ENCODE measurements at places on chromosomes 16 and 17.

GRCh38 chr16:70460737-70461261, 6.4 kb downstream of the FCSK start:
- no peak for DNase-seq

- no peak for DNase-seq
Measured at GRCh38 chr16:49602976-49603310, 229.3 kb downstream of the C16orf78 start.

- DNase-seq: peak; percentile 63
Measured at GRCh38 chr16:48054881-48055601, 100.8 kb downstream of the ABCC12 start.

DNA sequence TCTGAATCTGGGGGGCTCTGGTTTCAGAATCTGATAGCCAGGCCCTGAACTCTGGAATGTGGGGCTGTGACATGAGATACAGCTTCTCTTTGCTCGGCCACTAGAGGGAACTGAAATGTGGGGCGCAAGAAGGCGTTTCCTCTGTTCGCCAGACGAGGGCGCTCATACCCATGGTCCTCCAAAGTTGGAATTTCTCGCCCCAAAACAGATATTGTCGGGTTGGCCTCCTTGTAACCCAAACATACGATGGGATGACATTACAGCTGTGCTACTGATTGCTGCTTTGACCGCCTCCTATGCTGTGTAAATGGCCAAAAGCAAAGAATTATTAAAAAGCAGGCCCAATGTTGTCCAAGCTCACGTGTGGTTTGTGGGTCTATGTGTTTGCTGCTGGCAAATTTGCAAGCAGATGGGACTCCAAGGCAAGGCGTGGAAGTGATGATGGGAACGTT, 13.1 kb upstream of the MSI2 start:
- DNase-seq: peak; percentile 84

GRCh38 chr16:76705892-76706291, 428.7 kb downstream of the CNTNAP4 start:
- DNase-seq: no peak

DNA sequence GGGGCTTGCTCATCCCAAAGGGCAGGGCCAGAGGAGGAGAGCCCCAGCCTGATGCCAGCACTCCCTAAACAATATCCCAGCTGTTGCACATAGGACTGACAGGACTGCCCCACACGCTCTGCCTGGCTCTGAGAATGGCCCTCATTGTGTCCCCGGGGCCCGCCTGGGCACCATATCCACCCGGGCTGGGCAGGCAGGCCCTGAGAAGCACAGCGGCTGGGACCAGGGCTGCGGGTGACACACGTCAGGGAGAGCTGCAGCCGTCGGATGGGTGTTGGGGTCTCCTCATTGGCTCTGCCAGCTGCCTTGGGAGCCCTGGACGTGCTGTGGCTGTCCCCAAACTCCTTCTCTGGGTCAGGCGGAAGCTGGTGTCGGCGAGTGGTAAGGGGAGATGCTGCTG, 4.2 kb downstream of the BCAR1 start:
- DNase-seq: no peak

GRCh38 chr16:89031715-89032659, 55.0 kb upstream of the CBFA2T3 start:
- no peak for DNase-seq

GRCh38 chr17:42276359-42276608, at the start of gene STAT5B:
STAT5B (minus strand) TSS chr17:42276391; CDS start chr17:42232127, 44,264 bp downstream.
- peak; percentile 85 for DNase-seq

GRCh38 chr17:34416116-34416515, 53.1 kb upstream of the CCL1 start:
- DNase-seq: no peak

DNA sequence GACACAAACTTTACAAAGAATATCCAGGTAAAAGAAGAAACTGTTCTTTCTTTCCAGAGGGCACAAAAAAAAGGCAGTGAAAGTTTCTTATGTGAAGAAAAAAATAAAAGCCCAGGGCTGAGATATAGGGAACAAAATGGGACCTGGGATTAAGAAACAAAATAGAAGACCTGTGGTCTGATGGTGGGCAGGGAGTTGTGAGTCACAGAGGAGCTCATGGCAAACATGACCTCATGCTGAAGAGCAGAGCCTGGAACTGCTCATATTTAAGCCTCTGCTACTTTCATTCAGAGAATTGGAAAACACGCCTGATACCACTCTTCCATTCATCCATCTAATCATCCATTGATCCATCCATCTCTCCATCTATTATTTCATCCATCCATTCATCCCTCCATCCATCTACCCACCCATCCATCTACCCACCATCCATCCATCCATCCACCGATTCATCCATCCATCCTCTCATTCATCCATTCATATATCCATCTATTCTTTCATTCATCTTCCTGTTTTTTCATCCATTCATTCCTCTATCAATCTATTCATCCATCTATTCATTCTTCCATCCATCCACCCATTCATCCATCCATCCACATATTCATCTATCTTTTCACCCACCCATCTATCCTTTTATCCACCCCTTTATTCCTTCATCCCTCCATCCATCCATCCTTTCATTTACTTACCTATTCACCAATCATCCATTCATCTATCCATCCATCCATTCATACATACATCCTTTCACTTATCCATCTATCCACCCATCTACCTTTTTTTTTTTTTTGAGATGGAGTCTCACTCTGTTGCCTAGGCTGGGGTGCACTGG, 30.0 kb downstream of the WFDC1 start:
- no peak for DNase-seq

DNA sequence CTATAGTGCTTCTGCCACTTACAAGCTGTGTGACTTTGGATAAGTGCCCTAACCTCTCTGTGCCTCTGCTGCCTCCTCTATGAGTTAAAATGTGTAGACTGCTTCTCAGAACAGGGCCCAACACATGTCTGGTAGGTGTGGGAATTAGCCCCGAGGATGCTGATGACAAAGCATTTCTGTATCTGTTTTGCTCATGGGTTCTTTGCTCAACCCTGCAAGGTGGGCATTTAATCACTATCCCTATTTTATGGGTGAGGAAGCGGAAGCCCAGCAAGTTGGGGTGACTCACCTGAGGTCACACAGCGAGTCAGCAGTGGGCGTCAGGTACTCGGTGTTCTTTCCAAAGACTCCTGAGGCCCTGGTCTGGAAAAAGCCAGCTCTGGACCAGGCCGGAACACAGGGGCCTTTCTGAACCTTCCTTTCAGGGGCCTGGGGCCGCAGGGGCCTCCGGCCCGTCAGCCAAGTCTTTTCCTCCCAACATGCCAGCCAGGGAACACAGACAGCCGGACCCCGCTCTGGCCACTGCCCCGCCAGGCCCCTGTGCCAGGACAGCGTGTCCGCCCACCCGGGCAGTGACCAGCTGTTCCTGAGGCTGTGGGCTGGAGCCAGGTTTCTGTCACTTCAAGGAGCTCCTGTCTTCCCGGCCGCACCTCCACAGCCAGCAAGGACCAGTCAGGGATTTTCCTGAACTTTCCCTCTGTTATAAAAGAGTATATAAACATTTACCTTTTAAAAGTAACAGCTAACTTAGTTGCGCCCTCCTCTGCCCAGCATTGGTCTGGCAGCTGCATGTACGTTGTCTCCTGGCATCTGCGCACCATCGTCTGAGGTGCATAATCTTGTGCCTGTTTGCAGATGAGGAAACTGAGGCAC, 62.5 kb downstream of the SREBF1 start:
- DNase-seq: peak; percentile 78

DNA sequence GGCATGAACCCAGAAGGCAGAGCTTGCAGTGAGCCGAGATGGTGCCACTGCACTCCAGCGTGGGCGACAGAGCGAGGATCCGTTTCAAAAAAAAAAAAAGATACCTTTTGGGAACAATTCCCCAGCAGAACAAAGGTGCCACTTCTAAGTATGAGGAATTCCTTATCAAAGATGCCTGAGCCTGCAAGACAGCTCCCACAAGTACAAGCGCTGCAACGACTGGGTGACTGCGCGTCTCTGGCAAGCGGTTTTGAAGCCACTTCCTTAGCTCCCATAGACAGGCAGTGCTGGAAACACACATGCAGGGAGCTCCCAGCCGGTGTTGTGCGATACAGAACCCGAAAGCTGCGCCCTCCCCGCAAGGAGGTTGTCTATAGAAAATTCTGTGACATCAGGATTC, 60.5 kb downstream of the ADCY9 start:
- no peak for DNase-seq

DNA sequence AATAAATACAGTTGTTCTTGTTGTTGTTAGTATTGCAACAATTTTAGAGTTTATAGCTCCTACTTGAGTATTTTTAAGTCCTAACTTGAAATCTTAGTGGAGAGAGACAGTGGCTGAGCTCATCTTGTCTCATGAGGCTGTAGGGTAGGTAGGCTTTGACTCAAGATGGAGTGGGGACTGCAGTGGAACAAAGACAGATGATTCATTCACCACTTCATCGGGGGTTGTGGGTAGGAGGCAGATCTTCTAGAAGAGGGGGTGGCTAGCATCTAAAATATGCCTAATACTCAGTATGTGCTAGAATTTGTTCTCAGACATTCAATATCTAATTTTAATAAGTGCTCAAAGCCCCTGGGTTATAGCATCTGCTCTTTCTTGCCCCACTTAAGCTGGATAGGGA, 13.1 kb upstream of the MMD start:
- DNase-seq: no peak

- DNase-seq: peak; percentile 9
Measured at GRCh38 chr17:14098246-14098645, 28.9 kb downstream of the COX10 start.

GRCh38 chr17:31506517-31506916, 115.0 kb downstream of the RAB11FIP4 start:
- DNase-seq: no peak

DNA sequence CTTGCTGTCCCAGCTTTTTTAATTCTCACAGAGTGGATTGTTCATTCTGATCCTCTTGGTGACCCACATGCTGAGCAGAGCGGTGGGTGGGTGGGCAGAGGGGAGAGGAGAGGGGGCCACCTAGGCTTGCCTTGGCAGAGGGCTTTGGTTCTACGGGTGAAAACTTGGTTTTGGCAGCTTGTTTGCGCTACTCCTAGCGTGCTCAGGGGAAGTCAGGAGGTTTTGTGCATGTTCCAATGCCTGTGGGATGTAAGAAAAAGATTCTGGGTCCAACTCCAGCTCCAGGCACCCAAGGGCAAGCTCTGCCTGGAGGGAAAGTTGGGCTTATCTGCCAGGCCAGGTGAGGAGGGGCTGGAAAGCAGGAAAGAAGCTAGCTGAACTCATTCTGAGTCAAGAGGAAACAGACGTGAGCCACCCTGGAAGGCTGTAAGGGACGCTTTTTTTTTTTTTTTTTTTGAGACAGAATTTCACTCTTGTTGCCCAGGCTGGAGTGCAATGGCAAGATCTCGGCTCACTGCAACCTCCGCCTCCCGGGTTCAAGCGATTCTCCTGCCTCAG, 169.1 kb downstream of the WSCD1 start:
- DNase-seq: peak; percentile 51

GRCh38 chr16:1688807-1689560, 10.9 kb downstream of the JPT2 start:
- peak; percentile 92 for DNase-seq

DNA sequence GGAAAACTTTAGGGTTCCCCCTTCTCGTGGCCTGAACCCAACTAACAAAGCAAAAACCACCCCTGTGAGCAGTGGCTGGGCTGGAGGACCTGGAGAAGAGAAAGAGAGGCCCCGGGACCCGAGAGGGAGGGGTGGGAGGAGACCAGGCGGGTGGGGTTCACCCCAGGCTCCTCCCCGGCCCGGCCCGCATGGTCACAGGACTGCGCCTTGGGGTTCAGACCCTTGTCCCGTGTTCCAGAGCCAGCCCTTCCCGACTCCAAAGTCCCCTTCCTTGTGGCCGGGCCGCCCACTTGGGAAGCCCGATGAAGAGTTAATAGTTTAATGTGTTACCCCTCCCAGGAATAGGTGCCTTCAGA, 852 bp downstream of the MARVELD3 start:
- peak; percentile 69 for DNase-seq

GRCh38 chr17:64399071-64399766, 8.6 kb upstream of the PECAM1 start:
- DNase-seq: peak; percentile 44

DNA sequence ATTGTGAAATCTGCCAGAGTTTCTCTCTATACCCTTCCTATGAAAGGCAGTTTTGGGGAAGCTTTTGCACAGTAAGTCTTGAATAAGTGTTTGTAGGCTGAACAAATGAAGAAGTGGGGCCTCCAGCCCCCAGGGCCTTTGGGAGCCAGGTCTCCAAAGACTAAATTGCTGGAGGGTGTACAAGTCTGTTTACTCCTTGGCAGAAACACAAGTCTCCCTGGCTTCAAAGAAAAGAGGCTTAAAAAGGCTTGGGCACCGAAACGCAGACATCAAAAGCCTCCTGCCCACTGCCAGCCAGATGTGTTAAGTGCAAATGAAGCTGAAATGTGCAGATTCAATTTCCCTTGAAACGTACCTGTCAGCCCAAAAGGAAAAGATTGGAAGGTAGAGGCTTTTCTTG, 146.3 kb downstream of the TMEM132E start:
- no peak for DNase-seq

- no peak for DNase-seq
Measured at GRCh38 chr16:72764015-72764654, 283.8 kb downstream of the ZFHX3 start.

DNA sequence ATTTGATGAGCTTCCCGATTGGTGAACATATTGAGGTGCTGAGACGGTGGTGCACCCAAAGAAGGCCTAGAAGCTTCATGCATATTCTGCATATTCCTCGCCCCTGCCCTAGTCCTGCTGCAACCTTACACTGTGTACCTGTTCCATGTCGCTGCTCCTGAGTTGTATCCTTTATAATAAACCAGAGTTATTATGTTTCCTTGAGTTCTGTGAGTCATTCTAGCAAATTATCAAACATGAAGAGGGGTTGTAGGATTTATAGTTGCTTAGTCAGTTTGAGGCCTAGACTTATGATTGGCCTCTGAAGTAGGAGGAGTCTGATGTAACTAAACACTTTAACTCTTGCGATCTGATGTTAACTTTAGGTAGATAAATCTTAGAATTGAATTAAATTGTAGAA, 436.8 kb downstream of the CA10 start:
- no peak for DNase-seq

DNA sequence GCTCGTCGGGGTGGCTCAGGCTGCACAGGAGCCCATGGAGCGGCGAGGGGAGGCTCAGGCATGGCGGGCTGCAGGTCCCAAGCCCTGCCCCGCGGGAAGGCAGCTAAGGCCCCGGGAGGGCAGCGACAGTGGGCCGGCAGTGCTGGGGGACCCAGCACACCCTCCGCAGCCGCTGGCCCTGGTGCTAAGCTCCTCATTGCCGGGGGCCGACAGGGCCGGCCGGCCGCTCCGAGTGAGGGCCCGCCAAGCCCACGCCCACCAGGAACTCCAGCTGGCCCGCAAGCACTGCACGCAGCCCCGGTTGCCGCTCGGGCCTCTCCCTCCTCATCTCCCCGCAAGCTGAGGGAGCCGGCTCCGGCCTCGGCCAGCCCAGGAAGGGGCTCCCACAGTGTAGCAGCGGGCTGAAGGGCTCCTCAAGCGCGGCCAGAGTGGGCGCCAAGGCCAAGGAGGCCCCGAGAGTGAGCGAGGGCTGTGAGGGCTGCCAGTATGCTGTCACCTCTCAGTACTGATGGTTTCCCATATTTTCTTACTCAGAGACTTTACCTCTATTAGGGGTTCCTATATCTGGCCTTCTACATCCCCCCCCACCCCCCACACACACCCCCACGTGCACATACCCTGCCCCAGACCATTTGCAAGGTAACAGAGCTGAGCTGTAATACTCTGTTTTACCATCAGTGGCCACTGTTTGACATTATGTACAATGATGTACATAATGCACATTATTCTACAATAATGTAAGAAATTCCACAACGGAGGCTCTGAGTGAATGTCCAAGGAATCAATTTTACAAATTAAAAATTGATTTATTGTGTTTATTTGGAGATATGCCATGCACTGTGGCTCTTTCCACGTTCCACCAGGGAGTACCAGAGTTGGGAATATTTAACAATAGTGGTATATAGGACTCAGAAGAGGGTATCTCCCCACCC, 3.7 kb upstream of the VAT1L start:
- no peak for DNase-seq

- DNase-seq: no peak
Measured at GRCh38 chr16:56525236-56525635, 5.4 kb upstream of the BBS2 start.

All from RWPE1 (cell line).